ENCODE measurements at places on chromosomes 6 and 20.

GRCh38 chr6:74939721-74940620 lies 265.9 kb downstream of the COL12A1 start:
- no peak for DNase-seq

GRCh38 chr20:21546355-21546754 lies 32.5 kb upstream of the NKX2-2 start:
- DNase-seq: no peak

GRCh38 chr6:53411451-53411850 lies 62.7 kb upstream of the ELOVL5 start:
- no peak for DNase-seq

DNA sequence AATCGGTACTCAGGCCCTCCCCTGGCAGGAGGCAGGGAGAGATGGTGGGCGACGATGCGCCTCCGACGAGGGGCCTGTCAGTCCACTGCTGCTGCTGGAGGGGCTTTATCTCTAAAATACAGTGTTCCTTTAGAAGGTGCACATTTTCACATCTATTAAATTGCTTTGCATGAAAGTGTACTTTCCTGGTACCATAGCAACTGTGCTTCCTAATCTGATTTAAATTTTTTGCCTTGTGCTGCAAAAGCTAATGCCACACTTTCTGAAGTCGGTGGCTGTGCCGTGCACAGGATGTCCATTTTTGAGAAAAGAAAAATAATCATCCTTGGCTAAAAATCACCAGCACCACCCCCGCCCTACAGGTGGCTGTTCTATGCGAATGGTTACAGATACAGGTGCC lies 262.0 kb upstream of the CDH4 start:
- no peak for DNase-seq

DNA sequence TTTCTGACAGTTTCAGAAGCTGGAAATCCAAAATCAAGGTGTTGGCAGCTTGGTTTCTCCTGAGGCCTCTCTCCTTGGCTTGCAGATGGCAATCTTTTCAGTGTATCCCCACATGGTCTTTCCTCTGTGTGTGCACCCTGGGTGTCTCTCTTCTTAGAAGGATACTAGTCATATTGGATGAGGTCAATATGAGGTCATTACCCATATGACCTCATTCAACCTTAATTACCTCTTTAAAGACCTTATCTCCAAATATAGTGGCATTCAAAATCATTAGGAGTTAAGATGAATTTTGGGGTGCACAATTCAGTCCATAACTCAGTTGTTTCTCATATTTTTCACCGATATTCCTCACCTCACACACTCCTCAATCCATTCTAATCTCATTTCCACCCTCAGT lies 92.4 kb upstream of the TGM3 start:
- DNase-seq: no peak

DNA sequence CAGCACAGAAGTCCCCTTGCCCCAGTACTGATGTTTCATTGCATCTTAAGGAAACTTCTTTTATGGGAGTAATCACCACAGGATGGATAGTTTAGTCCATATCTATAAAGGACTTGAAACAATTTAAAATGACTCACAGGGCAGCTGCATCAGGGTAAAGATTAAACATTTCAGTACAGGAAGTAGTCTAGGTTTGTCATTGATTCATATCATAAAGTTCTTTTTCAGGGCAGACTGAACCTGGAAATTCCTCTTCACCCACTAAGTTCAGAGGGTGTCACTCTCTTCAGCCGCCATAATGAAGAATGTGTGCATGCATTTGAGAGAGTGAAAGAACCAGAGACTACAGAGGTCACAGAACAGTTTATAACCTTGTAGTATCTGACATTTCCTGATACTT lies 296.3 kb upstream of the JAG1 start:
- DNase-seq: no peak

- no peak for DNase-seq
These were observed 4.5 kb downstream of the ZDHHC14 start for GRCh38 chr6:157385482-157385881.

DNA sequence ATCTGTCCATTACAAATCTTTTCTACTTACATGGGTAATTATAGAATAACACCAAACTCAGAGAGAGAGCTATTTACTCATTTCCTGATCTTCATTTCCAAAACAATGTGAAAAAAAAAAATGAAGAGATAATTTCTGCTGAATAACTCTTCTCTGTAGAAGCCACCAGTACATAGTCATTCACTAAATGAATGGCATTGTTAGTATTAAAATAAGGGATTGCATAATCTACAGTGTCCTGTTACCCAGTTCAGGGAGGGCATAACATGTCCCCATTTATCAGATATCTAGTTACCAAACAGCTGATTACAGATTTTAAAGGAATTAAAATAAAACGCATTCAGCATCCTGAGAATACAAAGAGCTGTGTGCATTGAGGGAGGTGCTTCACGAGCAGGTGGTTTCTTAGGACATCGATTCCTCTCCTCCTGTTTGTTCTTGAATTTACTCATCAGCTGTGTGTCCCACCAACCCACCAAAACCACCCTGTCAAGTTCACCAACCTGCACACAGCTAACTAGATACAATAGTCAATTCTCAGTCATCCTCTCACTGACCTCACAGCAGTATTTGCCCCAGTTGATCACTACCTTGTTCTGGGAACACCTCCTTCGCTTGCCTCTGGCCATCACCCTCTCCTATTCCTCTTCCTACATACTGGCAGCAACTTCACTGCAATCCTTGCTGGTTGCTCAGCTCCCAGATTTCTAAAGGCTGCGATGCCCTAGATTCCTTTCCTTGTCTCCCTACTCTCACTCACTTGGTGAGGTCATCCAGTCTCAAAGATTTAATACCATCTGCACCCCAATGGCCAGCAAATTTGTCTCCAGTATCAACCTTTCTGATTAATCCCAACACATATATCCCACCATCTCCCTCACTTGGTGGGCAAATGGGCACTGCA lies 18.7 kb downstream of the CNKSR3 start:
- no peak for DNase-seq

- DNase-seq: no peak
These were observed 295.0 kb downstream of the KCNQ5 start for GRCh38 chr6:72916906-72917305.

GRCh38 chr6:797479-798077 lies 104.6 kb upstream of the EXOC2 start:
- DNase-seq: no peak

GRCh38 chr6:26501482-26501986 lies 1.4 kb downstream of the BTN1A1 start:
- no peak for DNase-seq

DNA sequence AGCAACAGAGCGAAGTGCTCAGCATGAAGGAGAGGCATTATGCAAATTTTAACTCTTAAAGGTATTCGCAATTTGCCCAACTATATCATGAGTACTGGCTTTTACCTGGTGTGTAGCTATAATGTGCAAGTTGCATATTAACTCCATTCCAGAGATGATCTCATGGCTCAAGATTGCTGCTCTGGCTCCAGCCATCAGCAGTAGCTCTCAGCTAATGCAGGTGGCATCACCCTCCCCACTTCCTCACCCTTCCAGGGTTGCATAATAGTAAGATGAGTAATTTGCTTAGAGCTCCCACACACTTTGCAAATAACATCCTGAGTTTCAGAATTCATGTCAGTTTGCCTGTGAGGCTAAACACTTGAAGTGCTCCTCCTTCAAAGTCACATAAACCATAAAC lies 15.9 kb upstream of the PCSK2 start:
- DNase-seq: no peak

DNA sequence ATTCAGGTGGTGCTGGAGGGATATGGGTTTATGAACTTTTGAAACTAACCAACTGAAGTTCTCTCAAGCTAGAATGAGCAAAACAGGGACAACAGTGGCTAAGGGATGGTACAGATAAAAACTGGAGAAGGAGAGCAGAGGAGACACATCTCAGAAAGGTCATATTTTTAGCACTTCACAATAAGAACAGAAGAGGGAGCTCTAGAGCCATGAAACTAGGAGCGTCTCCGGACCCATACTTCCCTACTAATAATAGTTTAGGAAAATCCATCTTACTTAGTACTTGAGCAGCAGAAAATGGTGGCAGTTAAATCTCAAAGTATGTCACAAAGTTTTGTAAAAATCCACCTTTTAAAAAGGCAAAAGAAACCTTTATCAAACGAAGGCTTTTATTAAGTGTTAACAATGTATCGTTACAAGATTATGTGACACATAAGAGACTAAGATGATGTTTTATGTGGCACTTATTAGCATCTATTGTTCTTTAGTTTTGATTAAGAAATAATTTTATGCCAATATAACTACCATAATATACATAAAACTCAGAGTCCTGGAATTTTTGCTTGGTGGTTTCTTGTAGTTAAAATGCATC lies 278.6 kb downstream of the TBC1D32 start:
- DNase-seq: no peak

GRCh38 chr6:17093686-17094085 lies 8.2 kb upstream of the STMND1 start:
- DNase-seq: no peak

GRCh38 chr20:35901678-35902544 lies 52.4 kb downstream of the SCAND1 start:
- DNase-seq: no peak

GRCh38 chr6:166927240-166927934 lies 29.0 kb downstream of the RNASET2 start:
- peak; percentile 64 for DNase-seq

DNA sequence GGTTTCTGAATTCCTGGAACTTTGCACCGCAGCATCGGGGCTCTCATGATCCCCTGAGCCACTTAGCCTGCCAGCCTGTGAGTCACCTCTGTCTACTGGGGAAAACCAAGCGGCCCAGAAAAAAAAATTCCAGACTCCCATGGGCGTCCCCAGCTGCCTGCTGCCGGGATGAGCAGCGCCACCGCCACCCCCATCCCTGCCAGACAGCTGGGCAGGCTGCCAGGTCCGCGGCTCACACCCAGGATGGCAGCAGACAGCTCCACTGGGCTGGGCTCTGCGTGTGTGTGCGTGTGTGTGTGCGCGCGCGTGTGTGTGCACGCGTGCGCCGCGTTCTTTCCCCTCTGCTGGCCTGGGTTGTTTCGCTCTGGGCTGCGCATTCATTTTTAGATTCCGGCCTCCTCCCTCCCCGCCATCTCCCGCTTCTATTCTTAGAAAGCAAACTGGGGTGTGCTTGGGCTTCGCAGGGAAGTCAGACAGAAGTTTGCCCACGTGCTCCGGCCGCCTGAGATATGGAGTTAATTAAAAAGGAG lies 38.9 kb upstream of the PMEPA1 start:
- DNase-seq: peak; percentile 97

DNA sequence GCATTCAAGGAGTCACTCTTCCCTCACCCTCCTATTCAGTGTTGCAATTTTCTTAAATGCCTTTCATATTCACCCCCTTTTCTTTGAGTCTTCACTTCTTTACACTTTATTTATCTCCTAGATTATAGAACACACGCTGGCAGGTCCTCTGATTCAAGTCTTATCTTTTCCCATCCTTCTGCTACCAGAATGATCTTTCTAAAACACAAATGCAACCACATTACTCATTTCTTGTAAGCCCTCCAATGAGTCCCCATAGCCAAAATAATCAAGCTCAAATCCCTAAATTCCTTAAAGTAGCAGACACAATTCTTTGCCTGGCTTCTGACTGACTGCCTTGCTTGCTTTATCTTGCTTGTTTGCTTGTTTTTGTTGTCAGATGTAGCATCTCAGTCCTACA lies 920.0 kb downstream of the TFAP2A start:
- no peak for DNase-seq

GRCh38 chr6:72580281-72580940 lies 41.5 kb upstream of the KCNQ5 start:
- no peak for DNase-seq

GRCh38 chr6:97947841-97948240 lies 664.8 kb upstream of the MMS22L start:
- DNase-seq: no peak

DNA sequence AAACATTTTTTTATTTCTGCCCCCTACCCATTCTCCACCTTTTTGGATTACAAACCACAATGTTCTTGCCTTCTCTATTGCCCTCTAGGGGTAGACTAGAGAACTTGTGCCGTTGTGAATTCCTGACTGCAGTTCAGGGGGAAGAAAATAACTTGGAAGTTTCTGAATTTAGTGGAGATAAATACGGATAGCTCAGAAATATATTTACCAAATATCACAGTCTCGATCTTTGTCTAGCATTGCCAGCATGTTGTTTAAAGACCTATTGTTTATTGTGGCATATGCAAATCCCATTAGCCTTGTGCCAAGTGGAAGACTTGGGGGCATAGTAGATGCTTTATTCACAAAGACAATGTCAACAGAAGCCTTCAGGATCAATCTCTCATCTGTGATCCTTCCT lies 154.1 kb upstream of the MMS22L start:
- DNase-seq: no peak

- DNase-seq: no peak
These were observed 82.7 kb downstream of the TIAM2 start for GRCh38 chr6:155077784-155078183.

DNA sequence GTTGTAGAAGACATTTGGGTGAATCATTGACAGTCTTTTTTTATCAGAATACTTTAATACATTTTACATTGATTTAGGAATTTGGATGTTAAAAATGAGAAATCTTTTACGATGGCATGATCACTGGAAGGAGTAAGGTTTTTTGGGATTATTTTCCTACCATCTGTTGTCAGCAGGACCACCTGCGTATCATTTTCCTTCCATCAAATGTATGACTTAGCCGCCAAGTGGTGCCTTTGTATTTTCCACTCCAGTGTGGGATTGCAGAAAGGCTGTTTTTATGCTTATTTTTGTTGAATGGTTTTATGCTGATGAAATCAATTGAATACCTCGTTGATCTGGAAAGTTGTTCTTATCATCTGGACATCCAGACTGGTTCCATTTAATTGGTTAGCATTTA lies 35.8 kb downstream of the AKAP12 start:
- no peak for DNase-seq

DNA sequence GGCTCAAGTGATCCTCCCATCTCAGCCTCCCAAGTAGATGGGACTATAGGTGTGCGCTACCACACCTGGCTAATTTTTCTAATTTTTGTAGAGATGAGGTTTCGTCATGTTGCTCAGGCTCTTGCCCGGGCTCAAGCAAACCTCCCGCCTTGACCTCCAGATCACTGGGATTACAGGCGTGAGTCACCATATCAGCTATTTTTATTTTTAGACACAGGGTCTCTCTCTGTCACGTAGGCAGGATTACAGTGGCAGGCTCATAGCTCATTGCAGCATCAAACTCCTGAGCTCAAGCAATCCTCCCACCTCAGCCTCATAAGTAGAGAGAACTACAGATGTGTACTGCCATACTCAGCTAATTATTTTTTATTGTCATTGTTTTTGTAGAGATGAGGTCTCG lies 41.7 kb downstream of the SLC23A2 start:
- DNase-seq: no peak

GRCh38 chr6:35219683-35220326 lies 6.0 kb downstream of the SCUBE3 start:
- DNase-seq: no peak

- no peak for DNase-seq
These were observed 559 bp upstream of the EYA4 start for GRCh38 chr6:133240511-133241085.
